ENCODE measurements at places on chromosomes 1 and 21. TPM values are rescaled to one million over a fixed set of nuclear protein-coding genes. Genes with fewer than 3 reads are reported as not detected.
A peak's percentile ranks its signal among the peaks of the same experiment; 100 is the strongest.

PEA15 gene
- total RNA-seq: 541 TPM

RNF186 gene
- not detected for total RNA-seq

KRTAP12-4 gene
- not detected for total RNA-seq

ADGRB2 gene
- total RNA-seq: 8.8 TPM

BEND5 gene
- not detected for total RNA-seq

SPRR3 gene
- total RNA-seq: not detected

C1orf226 gene
- 0.22 TPM for total RNA-seq

GPX7 gene
- total RNA-seq: 18.3 TPM

- H3K27me3 ChIP-seq: peaks cover 10% of the 10 kb centered on the region
- DNase-seq: peak; percentile 43
- no peaks in the 10 kb centered on the region for H3K36me3 ChIP-seq
- H3K4me1 ChIP-seq: peaks cover 41% of the 10 kb centered on the region
Measured at GRCh38 chr1:166902279-166902678, 26.2 kb upstream of the TADA1 start.

GRCh38 chr1:54390655-54391054 is 15.5 kb downstream of the SSBP3 start:
- no peak overlapping the region for H3K4me3 ChIP-seq
- H3K27ac ChIP-seq: no peak overlapping the region
- H3K4me1 ChIP-seq: peaks cover 21% of the 10 kb centered on the region
- H3K27me3 ChIP-seq: no peaks in the 10 kb centered on the region
- no peak for DNase-seq

DNA sequence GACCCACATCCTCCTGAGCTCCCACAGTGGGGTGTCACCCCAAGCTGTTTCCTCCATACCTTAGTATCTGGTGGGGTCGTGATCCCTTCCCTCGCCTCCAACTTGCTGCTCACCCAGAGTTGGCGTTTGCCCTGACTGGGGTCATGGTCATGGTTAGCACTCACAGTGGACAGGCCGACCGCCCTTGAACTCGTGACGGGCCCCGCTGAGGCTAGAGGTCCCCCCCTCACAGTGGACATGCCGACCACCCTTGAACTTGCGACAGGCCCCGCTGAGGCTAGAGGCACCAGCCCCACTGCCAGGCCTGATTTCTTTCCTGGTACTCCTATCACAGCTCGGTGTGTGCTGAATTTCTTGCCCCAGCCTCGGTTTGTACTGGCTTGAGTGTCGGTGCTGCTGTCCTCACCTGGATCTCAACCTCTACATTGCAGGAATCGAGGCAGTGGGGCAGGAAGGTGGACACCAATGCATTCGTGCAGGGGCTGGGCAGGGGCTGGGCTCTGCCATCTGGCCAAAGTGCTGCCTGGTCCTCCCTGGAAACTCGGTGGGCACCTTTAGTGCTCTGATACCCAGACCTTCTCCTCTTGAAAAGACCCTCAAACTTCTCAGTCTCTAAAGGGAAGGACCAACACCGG is 37.5 kb upstream of the AJAP1 start:
- no peaks in the 10 kb centered on the region for H3K4me1 ChIP-seq
- DNase-seq: no peak
- peaks cover 3% of the 10 kb centered on the region for H3K27me3 ChIP-seq
- H3K36me3 ChIP-seq: 0 out of 2 replicates have a peak, but pooled peaks cover 6% of the 10 kb centered on the region
- H3K4me3 ChIP-seq: no peak overlapping the region

DNA sequence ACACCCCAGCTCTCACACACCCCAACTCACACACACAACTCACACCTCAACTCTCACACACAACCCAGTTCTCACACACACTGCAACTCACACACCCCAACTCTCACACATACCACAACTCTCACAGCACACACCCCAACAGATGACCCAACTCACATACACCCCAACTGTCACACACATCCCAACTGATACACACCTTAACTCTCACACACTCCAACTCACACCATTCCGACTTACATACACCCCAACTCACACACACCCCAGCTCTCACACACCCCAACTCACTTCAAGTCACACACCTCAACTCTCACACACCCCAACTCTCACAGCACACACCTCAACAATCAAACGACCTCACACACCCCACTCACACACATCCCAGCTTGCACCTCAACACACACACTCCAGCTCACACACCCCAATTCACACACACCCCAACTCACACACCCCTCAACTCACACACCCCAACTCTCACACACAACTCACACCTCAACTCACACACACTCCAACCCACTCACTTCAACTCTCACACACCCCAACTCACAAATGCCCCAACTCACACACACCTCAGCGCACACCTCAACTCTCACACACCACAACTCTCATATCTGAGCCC is 66.3 kb downstream of the SETD4 start:
- no peak overlapping the region for H3K4me3 ChIP-seq
- H3K27ac ChIP-seq: no peak overlapping the region
- DNase-seq: no peak
- H3K4me1 ChIP-seq: no peaks in the 10 kb centered on the region

DNA sequence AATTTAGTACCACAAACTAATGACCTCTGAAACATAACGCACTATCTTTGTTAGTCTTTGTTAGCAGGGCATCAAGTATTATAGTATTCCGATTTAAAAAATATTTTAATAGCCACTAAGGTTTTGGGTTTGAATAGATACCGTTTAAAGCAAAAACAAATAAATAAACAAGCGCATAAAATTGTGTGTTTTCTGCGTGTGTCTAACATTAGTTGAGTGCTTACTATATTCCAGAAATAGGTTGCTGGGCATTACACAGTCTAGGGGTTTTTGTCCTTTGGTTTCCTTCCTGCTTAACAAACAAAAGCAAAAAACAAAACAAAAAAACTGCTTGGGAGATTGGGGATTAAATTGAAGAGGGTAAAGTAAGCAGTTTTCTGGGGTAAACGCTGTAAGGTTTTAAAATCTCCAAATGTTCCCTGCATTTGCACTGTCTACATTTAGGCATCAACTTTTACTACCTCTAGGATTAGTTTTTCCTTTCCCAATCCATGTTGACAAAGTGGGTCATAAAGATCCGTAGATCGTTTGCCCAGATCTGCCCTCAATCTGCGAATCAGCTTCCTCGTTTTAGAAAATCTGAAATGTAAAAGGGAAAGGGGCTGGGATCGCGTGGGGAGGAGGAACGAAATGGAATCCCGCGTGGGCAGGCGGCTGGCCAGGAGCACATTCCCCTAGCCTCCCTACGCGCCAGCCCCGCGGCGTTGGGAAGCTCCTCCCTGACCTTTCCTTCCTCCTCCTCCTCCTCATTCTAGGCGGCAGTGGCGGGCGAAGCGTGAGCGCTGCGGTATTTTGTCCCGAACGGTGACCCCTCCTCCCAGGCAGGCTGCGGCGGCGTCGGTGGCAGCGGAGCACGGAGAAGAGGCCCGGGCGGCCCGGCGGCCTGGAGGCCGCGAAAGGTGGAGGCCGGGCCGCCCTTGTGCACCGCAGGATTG is at the start of gene KCTD3:
TSS of gene KCTD3 (plus strand) at position 749 of the 935 bp plus-strand sequence. CDS start 382 bp downstream, outside the sequence.
- peak within 1 kb of the TSS; percentile 96 for H3K4me3 ChIP-seq
- peak within 1 kb of the TSS; percentile 93 for H3K27ac ChIP-seq
- peaks cover 39% of the 10 kb centered on the region for H3K4me1 ChIP-seq
- peak; percentile 68 for DNase-seq

All from HFFc6 (cell line).